ENCODE measurements at places on chromosomes 13 and 19. TPM values are rescaled to one million over a fixed set of nuclear protein-coding genes. Genes with fewer than 3 reads are reported as not detected.

ZNF112 gene
- total RNA-seq: 7.5 TPM

IZUMO4 gene
- total RNA-seq: 3.4 TPM

CATSPERD gene
- not detected for total RNA-seq

PRSS57 gene
- not detected for total RNA-seq

TNNT1 gene
- total RNA-seq: 0.65 TPM

GNG8 gene
- total RNA-seq: not detected

KRTDAP gene
- not detected for total RNA-seq

GFY gene
- total RNA-seq: not detected

MBD3L2 gene
- total RNA-seq: not detected

MEIOSIN gene
- not detected for total RNA-seq

SIGLEC10 gene
- 3.8 TPM for total RNA-seq

GJB6 gene
- not detected for total RNA-seq

CEACAM4 gene
- total RNA-seq: 0.25 TPM

FAM124A gene
- 2.1 TPM for total RNA-seq

ADM5 gene
- 1.3 TPM for total RNA-seq

DNA sequence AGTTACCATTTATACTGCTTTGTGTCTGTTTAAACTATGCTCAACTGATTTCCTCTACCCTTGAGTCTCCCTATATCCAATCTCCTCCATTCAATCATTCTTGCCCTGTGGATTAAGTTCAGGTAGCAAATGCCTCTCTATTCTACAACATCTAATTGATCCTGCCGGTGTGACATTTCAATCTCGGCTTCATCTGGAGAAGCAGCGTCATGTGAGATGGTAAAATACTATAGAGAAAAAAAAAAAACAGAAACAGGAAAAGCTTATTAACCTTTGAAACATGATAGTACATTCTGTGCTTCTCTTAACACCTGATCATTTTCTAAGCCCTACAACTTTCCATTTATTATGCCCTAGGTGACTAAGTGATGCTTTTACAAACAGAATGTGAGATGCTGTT is 89.4 kb downstream of the KCTD12 start:
- DNase-seq: no peak

DNA sequence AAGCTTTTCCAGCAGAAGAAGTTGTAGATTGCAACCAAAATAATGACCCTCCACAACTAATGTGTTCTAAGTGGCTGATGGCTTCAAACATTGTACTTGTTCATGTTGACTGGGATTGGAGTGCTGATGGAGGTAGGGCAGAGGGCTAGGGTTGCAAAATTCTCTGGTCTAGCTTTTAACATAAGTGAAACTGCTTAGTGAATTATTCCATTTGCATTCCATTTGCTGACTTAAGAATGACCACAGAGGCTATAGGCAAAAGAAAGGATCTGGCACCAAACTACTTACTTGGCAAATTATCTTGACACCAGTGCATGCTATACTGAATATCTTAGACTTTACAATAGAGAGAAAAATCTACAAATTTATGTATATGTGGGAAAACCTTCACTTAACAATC is 287.0 kb downstream of the FGF9 start:
- no peak for DNase-seq

DNA sequence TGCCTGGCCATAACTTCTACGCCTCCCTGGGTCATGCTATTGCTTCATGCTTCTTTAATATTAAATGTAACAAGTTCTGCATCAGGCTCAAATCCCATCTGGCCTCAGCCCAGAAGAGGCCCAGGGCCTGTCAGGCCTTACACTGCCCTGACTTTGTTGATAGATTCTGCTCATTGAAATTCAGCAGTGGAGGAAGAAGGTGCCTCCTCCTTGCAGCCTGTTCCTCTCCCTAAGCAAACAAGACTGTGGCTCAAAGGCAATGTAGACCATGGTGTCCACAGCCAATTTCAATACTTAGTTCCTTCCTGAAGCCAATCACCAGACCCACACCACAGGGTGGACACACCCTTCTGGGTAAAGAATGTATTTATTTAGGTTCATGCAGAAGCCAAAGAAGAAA is 59.4 kb downstream of the LACC1 start:
- no peak for DNase-seq

GRCh38 chr13:64579331-64579730 is 2650.8 kb downstream of the PCDH9 start:
- no peak for DNase-seq

- DNase-seq: no peak
These were observed 91.7 kb downstream of the ATP8A2 start for GRCh38 chr13:25463496-25463895.

GRCh38 chr13:99572921-99573320 is 71.6 kb downstream of the TM9SF2 start:
- no peak for DNase-seq

- DNase-seq: no peak
These were observed 2.9 kb downstream of the SHFL start for GRCh38 chr19:10088949-10089554.

DNA sequence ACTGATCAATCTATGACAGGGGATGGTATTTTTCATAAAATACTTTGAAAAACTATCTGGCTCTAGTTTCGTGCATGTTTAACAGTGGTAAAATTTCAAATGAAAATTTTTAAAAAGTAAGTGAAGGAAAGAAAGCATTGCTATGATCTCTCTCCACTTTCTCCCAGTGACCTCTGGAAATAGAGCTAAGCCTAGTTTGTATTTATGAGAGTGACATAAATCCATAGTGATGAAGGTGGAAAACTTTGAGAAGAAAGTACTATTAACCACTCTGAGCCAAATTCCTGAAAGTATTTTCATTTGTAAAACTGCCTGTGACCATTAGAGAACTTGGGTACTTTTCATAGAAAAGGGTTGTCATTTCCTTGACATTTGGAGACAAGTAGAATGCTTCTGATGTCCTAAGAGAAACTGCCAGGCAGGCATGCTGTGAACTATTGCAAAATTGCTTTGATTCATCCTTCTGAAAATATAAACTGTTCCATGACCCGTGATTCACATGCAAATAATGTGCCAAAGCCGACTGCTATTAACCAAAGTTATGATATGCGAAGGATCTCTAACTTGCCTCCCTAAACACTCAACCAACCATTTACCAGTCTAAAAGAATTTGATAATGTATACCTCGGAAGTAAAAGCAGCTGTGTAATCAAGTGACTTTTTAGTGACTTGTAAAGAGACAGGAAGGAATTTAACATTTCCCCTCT is 133.2 kb downstream of the VWA8 start:
- no peak for DNase-seq

DNA sequence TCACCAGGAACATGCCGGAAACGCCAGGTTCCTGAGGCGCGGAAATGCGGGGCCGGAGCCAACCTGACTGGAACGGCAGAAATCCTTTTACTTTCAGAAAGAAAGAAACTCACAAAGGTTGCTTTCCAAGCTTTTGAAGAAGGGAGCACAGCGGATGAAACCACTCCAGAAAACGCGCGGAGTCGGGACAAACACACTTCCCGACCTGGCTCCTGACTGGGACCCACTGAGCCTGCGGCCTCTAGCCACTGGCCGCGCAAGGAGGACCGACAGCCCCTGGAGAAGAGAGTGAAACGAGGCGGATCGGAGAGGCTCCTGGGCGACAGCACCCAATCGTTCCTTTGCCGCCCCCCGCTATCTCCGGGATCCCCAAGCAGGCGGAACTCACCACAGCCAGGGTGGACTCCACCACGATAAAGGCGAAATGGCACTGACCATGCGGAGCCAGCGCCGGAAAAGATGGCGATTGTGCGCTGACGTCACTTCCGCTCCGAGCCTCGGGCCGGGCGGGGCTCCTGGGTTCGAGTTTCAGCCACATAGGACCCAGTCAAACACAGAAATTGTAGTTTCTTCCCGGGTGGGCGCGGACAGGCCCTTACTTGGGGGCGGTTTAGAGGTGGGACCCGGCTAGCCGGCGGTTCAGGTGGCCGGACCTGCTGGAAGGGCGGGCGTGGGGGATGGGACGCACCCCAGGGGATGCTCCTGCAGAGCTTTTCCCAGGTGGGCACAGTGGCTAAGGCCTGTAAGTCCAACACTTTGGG is at the start of gene ZNF121:
ZNF121 (minus strand) TSS at position 432 of the 761 bp plus-strand sequence. CDS start 16,407 bp downstream, outside the sequence.
- DNase-seq: peak; percentile 89

DNA sequence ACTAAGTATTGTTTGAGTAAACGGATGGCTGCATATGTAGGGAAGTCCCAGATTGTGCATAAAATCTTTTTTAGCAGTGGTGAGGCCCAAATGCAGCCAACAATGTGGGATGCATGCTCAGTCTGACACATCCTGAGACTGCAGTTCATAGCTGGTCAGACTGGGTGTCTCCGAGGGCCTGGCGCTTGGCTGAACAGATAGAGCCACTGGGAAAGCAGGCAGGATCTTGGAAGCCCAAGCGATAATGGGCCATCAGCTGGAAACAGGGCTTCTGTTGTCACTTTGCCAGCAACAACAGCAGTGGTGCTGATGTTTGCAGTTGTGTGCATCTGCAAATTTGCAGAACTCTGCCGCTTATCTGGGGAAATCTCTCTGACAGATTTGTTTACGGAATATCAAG is 36.1 kb downstream of the MTUS2 start:
- DNase-seq: no peak

DNA sequence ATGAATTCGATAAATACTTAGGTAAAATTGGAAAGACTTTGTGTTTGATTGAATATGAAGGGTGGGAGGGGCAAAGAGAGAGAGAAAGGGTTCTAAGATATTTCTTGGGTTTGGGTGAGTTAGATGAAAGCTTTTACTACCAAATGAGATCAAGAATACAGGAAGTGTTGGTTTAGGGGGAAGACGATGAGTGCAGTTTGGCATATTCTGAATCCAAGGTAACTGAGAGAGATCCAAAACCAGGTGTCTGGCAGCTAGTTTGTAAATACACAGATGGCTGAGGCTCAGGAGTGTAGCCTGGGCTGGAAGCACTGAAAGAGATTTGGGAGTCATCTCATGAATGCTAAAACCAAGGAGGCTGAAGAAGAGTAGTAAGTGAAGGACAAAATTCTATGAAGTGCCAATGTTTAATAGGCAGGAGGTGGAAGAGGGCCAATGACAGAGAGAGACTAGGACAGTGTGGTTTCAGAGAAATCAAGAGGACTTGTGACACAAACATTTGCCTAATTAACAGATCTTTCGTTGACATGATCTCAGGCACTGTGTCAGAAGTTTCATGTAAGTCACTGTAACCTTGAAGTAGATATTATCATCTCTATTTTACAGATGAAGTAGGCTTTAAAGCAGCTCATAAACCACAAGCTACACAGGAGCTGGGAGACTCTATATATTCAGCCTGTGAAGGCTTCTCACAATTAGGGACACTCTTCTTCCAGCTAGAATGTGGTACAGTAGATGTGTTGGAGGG is 70.2 kb upstream of the ZDHHC20 start:
- no peak for DNase-seq

DNA sequence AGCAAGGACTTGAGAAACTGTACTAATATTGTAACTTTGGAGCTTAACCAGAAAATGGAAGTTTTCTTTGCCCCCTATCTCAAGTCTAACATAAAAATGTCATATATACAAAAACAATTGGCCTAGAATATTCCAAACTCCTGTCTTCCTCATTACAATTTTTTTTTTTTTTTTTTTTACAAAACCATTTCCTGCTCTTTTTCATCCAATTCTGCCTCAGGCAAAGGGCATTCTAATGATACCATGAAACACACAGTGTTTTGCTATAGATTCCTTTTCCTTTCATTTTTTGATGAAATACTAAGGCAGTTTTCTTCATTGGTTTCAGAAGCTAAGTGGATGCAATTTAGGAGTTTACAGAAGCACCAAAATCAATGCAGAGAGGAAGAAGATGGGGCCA is 119.7 kb downstream of the LHFPL6 start:
- no peak for DNase-seq

- no peak for DNase-seq
These were observed 2.5 kb upstream of the NOVA2 start for GRCh38 chr19:45976178-45976577.

GRCh38 chr13:42525035-42525504 is 48.9 kb upstream of the TNFSF11 start:
- DNase-seq: no peak

GRCh38 chr13:108494991-108495645 is 134.3 kb upstream of the MYO16 start:
- DNase-seq: no peak

- DNase-seq: no peak
These were observed 118.1 kb upstream of the FNDC3A start for GRCh38 chr13:48857576-48857975.

GRCh38 chr13:70310396-70311119 is 202.3 kb upstream of the KLHL1 start:
- peak; percentile 71 for DNase-seq

GRCh38 chr13:40410315-40410714 is 256.1 kb downstream of the FOXO1 start:
- DNase-seq: no peak

- no peak for DNase-seq
These were observed 7.0 kb downstream of the KLF5 start for GRCh38 chr13:73065665-73066340.

DNA sequence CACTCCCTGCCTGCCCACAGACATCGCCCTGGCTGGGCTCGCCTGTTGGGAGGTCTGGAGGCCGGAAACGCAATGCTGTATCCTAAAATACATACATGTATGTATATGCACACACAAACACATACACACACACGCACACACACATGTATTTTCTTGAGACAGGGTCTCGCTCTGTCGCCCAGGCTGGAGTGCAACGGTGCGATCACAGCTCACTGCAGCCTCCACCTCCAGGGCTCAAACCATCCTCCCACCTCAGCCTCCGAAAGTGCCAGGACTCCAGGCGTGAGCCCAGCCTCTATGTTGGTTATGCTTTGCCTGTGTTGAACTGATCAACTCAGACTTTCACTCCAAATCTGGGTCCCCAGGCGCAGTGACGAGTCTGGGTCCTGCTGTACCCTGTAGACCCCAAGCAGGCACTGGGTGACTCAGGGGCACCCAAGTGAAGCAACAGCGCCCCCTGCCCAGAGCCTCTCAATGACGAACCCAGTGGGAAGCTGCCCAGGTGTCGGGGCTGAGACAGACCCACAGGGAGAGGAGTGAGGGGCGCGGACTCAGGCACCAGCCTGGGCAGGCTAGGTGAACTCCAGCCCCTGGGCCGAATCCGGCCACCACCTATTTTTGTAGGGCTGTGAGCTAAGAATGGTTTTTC is 27.4 kb upstream of the CACTIN start:
- no peak for DNase-seq

DNA sequence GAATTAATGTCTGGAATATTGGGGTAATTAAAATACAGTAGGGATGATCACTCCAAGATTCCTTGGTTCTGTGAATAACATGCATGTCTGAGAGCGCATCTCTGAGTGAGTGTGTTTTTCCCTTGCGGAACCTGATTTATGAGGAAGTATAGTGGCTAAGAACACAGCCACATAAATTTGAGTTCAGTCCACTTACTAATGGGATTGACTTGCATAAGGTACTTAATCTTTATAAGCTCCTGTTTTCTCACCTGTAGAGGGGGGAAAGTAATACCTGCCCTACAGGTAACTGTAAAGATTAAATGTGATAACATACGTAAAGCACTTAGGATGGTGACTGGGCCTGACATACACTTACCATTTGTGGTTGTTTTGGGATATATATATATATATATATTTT is 60.8 kb downstream of the KLF5 start:
- DNase-seq: no peak

- DNase-seq: peak; percentile 45
These were observed at the start of gene KISS1R for GRCh38 chr19:917323-918151. KISS1R (plus strand) TSS chr19:917333; CDS start chr19:917503, 170 bp downstream.

GRCh38 chr13:25046985-25047511 is 48.9 kb upstream of the PABPC3 start:
- no peak for DNase-seq

- no peak for DNase-seq
These were observed 1.9 kb downstream of the PEX11G start for GRCh38 chr19:7486923-7487322.

Measured in mucosa of descending colon (tissue), 3 donors.